ENCODE measurements at places on chromosomes 4 and X.

DNA sequence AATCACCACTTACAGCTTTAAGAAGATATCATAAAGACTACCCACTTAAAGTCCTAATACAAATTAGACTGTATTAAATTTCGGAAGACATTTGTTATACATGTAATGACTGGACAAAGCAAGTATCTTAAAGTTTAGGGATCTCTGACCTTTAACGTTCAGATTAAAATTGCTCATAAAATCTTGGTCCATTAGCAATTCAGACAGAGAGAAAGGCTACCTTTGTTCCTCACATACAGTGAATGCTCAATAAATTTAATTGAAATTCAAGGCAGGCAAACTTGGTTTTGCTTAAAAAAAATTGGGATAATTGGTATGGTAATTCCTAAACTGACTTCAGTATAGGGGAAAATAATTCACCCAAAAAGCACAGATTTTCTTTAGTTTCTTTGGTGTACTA is 285.9 kb upstream of the EMCN start:
- DNase-seq, result no peak

- DNase-seq, result no peak
Measured at GRCh38 chr4:185945252-185945651, 123.7 kb upstream of the TLR3 start.

DNA sequence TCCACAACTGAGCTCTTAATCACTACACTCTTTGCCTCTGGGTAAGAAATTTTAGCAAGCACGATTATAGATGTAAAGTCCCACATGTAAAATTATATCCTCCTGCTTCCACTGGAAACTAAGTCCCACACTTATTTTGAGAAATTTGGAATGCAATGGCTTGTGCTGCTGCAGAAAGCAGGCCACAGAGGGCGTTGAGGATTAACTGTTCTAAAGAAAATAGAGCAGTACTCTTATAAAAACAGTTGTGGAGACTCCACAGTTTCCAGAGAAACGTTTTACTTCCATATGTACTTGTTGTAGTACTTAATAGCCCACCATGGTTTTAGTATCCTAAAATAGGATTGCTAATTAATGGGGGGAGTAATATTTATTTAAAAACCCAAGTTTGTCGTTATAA is 1.7 kb upstream of the CENPC start:
- DNase-seq, result no peak

DNA sequence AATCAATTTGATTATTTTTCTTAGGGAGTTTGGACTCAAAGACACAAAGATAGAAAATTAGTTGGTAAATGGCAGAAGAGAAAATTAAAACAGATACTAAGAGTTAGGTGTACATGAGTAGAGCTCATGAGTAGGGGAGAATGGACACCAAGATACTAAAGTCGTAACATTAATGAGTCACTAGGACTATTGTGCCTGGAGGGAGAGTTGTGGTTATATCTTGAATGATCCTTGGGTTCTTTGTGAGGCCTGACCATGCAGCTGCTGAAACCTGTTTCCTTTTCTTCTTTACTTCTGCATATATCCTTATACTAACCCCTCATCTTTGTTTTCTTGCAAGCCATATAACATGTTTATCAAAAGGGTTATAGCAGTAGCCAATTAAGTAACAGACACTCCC is 532.8 kb downstream of the RPA4 start:
- no peak for DNase-seq

- DNase-seq, result no peak
Measured at GRCh38 chr4:14269824-14270223, 642.3 kb upstream of the BOD1L1 start.

DNA sequence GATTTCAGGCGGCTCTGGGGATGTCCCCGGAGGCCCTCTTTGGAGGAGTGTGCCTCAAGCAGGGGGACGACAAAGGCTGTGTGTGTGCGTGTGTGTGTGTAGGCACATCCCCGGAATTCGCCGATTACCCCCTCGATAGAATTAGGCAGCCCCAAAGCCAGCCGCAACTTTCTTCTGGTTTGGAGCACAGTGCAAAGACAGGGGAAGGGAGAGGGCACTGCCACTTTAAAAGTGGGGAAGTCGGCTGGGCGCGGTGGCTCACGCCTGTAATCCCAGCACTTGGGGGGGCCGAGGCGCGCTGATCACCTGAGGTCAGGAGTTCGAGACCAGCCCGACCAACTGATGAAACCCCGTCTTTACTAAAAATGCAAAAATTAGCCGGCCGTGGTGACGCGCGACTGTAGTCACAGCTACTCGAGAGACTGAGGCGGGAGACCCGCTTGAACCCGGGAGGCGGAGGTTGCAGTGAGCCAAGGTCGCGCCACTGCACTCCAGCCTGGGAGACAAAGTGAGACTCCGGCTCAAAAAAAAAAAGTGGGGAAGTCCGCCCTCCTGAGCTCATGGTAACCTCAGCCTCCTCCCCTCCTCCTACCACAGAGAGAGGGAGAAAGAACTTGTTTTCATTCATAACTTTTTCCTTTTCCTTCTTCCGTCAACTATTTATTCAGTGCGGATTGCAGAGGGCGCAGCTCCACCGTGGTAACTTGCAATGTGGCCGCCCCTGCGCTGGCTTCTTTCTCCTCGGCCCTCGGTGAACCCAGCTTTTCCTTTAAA is 2.4 kb downstream of the SPRY1 start:
- DNase-seq, result no peak

- DNase-seq, result no peak
Measured at GRCh38 chr4:30717208-30718020, 2.8 kb upstream of the PCDH7 start.
